ENCODE measurements at places on chromosomes 1 and 21.

GRCh38 chr1:41101076-41101475 lies 79.6 kb upstream of the SLFNL1 start:
- DNase-seq = no peak

GRCh38 chr1:53074313-53075154 lies 12.5 kb downstream of the PODN start:
- DNase-seq = no peak

DNA sequence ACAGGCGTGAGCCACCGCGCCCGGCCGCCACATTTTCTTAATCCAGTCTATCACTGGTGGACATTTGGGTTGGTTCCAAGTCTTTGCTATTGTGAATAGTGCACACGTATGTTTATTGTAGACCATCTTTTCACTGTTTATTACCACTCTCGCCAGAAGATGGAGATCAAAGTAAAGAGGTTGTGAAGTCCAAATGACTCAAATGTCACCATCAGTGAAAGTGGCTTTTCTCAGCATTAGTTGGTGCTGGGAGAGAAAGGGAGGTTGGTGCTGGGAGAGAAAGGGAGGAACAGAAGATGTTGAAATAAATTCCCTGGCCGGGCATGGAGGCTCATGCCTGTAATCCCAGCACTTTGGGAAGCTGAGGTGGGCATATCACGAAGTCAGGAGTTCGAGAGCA lies 10.4 kb upstream of the UHMK1 start:
- no peak for DNase-seq

- no peak for DNase-seq
Observed at GRCh38 chr1:202603435-202603834, 106.8 kb downstream of the SYT2 start.

GRCh38 chr1:63836830-63837229 lies 63.0 kb downstream of the ROR1 start:
- no peak for DNase-seq

DNA sequence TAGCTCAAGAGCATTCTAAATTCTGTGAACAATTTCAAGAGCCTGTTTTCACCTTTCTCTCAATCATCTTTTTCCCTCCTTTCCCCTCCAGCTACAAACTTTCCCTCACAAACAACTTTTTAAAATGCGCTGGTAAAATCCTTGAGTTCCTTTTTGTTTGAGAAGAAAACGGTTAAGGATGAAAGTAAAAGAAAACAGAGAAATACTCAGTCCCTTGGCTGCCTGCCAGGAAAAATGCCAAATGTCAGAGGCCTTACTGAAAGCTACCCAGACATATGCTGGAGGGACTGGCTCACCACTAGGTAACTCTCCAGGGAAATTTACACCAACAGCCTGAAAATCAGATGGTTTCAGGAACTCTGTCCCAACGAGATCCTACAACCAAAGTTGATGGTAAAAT lies 11.0 kb upstream of the SERBP1 start:
- no peak for DNase-seq

DNA sequence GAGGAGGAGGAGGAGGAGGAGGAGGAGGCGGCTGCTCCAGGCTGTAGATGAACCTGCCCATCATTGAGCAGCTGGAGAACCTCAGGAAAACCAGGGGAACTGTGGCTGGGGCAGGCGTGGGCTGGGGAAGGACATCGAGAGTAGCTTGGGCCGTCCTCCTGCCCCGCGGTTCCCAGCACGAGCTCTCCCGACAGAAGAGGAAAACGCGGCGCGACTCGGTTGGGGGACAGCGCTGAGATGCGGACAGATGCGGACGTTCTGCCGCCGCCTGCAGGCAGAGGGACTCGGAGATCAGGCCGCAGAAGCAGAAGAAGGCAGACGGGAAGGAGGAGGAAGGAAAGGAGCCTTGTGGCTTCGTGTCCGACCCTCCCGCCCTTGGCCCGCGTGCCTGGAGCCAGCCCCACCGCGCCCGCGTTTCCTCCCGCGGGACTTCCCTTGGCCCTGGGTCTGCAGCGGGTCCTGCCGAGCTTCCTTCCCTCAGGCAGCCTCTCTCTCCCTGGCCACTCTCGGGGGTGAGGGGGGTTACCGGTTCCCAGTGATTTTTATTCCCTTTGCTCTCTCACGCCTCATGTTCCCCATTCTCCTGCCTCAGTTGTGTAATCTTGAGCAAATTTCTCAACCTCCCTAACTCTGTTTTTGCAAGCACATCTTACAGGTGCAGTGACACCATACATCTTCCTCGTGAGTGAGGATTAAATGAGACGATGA lies 1.7 kb upstream of the TNFRSF9 start:
- DNase-seq = peak; percentile 45

- DNase-seq = no peak
Observed at GRCh38 chr1:223752721-223753515, 40.6 kb downstream of the CAPN2 start.

DNA sequence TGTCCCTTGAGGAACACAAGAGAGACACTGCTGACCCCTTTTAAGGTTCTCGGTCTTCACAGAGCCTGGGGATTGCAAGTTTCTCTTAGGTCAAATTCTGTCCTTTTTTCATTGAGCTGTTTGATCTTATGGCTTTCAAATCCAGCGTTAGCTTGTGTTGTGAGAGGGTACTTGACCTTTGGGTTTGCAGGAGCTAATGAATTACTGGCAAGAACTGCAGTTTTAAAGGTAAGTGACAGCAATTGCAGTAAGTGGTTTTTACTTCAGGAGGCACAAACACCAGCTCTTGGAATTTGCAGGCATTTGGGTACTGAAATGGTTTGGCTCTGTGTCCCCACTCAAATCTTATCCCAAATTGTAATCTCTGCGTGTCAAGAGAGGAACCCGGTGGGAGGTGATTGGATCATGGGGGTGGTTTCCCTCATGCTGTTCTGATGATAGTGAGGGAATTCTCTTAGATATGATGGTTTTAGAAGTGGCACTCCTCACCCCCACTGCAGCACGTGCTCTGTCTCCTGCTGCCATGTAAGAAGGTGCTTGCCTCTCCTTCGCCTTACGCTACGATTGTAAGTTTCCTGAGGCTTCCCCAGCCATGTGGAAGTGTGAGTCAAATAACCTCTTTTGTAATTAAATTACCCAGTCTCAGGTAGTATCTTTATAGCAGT lies 134.5 kb upstream of the LYPLAL1 start:
- DNase-seq = no peak

DNA sequence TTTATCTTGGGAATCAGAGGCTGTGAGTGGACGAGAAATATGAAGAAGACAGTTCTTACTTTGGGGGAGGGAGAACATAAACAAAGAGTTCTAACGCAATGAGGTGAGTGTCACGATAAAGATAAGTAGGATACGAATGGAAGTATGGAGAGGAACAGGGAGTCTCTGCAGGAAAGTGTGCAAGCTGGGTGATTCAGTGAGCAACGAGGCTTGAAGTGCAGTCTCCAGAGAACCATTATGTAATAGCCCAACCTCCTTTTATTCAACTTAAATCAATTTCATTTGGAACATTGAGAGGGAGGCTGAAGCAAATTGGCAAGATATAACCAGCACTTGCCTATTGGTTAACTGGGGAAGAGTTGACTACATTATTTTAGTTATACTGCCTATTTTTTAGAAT lies 99.3 kb upstream of the PLD5 start:
- DNase-seq = no peak

DNA sequence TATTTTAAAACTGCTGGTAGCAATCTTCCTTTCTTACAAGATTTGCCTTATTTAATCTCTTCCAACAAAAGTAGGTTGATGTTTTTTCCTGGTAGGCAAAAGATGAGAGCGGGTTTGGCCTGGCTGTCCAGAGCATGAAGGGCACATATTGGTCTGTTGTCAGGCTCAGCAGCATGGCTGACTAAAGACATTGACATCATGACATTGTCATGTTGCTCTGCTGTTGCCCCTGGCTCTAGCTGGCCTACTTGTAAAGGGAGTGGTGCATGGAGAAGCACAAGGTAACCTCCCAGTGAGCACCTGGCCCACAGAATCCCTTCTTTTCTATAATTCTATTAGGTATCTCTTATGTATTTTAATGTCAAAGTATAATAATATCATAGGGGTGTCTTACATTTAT lies 23.6 kb downstream of the GNPAT start:
- DNase-seq = no peak

GRCh38 chr1:68479501-68479900 lies 17.4 kb downstream of the DEPDC1 start:
- no peak for DNase-seq

DNA sequence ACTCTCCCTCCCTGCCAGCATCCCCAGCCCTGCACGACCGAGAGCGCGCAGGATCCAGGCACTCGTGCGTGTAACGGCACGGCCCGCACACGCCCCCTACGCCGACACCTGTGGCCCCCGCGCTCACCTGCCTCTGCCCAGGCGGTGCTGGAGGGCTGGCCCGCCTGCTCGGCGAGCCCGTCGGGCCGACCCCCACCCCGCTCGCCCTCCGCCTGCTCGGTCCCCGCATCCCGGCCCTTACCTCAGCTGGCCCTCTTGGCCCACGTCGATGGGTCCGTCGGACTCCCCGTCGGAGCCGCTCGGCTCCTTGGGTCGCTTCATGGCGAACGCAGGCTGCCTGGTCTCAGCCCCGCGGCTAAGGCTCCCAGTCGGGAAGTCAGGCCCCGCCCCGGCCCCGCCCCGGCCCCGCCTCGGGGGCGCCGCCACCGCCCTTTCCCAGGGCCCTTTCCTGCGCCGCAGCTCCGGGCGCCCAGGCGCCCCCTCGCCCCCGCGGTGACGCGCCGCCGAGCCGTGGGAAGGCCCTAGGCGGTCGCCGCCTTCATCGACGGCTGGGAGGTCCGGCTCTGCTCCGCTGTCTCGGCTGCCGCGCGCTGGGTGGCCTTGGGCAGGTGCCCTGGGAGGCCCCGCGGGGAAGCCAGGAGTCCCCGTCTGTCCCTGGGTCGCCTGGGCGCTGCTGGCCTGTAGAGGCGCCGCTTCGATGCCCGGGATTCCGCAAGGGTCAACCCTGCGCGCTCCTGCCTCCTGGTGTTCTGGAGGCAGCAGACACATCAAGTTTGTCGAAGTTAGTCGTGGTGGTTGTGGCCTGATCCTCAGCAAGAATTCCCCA lies at the start of gene HEYL:
HEYL (minus strand) TSS at position 339 of the 826 bp plus-strand sequence; CDS start at position 321, 18 bp downstream.
- DNase-seq = peak; percentile 34
